Stimulated activated CD8-positive, alpha-beta memory T cell treated with anti-CD3 and anti-CD28 coated beads, Interleukin-4, amount 100 ng/mL, for 4 hours (primary cell): ENCODE measurements at places on chromosomes 2 and 18.

DNA sequence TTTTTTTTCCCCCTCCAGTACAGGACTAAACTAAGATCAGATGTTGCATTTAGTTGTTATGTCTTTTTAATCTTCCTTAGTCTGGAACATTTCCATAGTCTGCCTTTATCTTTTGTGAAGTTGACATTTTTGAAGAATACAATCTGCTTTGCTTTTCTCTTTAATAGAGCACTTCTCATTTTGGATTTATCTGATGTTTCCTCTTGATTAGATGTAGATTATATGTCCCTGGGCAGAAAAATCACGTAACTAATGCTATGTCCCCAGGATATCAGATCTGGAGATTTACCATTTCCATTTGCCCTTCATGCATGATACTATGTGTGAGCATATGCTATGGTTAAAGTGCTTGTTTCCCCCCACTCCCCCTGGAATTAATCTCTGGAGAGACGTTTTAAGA lies 6.2 kb downstream of the ZNF638 start:
- no peak for DNase-seq

- no peak for DNase-seq
Measured at GRCh38 chr2:70188460-70188859, 2.4 kb downstream of the C2orf42 start.

DNA sequence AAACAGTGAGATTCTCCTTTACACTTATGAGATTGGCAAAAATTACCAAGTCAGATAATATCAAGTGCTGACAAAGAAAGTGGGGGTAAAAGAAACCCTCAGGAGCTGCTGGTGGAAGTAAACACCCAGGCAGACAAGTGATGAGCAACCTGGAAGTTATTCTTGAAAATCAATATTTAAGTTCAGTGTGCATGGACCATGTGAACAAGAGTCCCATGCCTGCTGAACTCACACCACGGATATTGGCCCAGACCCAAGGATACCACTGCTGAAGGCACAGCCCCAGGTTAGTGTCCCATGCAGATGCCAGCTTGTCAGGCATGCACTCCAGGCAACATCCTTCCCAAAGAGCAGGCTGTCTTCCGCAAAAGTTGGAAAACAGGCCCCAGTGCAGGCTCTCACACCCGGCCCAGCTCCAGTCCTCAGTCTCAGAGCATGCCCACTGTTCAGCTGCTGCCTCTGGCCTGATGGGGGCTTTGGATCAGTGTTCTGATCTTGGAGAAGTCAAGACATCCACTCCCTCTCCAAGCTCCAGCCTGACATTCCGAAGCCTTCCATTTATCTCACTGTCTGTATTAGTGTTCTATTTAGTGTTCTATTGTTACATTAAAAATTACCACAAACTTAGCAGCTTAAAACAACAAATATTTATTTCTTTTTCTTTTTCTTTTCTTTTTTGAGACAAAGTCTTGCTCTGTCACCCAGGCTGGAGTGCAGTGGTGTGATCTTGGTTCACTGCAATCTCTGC lies 70.0 kb downstream of the HS1BP3 start:
- no peak for DNase-seq

- DNase-seq, result no peak
Measured at GRCh38 chr2:21326152-21326551, 202.4 kb downstream of the TDRD15 start.

DNA sequence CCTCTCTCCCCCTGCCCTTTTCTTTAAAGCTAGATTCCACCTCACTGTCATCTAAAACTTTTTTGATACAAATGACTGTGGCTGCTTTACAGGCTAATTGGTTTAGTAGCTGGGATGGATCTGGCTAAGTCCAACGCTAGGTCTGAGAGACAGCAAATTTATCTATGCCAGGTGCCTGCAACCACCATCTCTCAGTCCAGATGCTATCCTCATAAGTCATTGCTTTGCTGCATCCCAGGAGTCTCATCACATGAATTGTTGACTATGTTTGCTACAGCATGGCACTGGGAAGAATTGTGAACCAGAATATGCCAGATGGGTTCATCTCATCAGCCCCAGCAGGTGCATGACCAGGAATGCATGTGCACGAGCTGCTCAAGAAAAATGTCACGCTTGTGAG lies 100.0 kb upstream of the PID1 start:
- DNase-seq, result no peak

DNA sequence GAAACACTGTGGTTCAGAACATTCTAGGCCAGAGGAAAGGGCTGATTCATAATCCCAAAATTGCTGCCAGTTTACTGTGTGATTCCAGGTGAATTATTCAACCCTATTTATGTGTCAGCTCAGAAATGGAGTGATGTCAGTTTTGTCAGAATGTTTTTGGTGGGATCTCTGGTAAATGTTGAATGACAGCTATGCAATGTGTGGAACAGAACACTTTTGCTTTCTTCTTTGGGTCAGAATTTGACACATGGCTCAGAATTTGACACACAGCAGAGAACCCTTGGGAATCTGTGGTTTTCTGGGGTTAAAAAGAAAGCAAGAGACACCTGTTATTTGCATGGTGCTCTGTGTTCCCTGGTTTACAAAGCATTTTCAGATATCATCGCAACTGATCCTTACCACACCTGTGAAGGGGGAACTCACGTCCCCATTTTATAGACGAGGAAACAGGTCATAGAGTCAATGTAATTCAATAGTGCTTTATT lies 1.6 kb upstream of the MTA3 start:
- no peak for DNase-seq

DNA sequence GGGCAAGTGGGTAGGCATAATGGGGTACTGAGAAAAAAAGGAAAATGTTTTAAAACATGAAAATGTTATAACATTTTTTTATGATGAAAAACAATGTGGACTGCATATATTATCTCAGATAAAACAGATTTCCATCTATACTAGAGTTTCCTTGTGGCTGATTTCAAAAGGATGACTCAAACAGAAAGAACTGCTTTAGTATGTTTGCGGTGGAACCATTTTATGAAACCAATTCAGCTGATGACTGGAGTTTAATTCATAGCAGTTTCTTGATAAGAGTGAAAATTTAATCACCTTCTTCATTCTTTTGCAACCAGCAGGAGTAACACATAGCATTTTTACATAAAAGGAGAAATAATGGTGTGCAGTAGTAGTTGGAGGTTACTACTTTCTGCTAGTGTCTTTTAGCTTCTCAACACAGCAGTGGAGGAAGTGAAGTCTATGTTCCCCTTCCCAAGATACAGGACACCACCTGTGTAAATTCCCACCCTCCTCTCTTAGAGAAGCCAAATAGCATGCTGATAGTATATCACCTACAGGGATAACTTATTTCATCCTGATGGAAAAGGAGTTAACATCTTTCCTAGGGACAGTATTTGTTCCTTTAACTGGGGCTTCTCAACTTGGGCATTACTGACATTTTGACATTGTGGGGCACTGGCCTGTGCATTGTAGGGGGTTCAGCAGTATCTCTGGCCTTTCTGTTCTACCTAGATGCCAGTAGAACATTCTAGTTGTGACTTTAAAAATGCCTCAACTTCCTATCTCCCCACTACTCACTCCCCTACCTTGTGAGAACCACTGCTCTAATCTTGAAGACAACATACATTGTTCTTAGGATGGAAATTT lies 29.9 kb downstream of the PELI1 start:
- no peak for DNase-seq
